Left lobe of liver (tissue), 2 donors: ENCODE measurements at places on chromosomes 4 and X. TPM values are rescaled to one million over a fixed set of nuclear protein-coding genes. Genes with fewer than 3 reads are reported as not detected.

SUPT20HL1 gene
- not detected for total RNA-seq

- DNase-seq: no peak
These were observed 16.0 kb upstream of the SH3RF1 start for GRCh38 chr4:169286562-169287301.

GRCh38 chr4:2393353-2394270 is 24.8 kb downstream of the ZFYVE28 start:
- no peak for DNase-seq

DNA sequence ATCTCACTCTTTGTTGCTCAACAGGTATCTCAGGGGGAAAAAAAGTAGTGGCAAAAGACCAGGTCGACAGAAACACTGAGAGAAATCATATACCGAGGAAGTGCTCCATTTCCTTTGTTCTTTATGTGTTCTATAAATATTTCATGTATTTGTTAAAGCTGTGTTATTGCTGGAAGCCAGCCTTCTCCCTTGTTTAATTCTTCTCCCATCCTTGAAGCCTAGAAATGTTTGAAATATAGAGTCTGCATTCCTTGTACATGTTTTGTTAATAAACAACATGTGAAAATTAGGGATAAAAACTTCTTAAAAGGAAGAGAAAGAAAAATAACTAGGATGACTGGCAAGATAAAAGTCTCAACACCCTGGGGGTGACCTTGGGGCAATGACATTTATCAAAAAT is 186.2 kb downstream of the ANKRD50 start:
- no peak for DNase-seq

NHSL2 gene
- total RNA-seq: 1.3 TPM

DNA sequence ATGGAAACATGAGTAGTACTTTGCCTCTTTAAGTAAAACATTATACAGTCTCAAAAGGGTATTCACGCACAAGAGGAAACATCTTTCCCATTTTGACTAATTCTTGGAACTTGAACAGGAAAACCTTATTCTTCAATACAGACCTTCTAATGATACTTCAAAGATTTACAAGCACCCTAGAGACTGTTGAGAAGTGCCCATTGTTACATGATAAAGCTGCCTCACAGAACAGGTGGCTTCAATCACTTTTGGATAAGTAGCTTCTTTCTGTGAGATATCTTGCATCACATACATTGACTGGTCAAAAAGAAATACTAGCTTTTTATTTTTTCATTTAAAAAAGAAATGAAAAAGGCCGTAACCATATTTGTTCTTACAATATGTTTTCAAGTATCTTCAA is 219.4 kb downstream of the EPHA5 start:
- DNase-seq: no peak

DNA sequence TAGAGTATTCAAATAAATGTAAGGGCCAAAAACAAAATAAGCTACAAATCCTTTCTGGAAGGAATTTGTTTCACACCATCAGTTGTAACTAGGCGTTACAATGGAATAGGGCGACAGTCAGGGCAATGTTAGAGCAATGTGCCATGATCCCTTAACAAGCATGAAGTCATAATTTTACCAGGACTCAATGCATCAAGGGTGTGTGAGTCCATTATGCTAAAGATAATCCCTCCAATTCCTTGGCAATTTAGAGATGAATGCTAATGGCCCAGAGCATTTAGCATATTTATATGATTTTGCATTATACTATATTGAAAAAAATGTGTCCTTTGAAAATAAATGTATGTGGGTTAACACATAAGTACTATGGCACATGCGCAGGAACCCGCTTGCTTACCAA is 73.1 kb downstream of the GRIA2 start:
- DNase-seq: no peak

DNA sequence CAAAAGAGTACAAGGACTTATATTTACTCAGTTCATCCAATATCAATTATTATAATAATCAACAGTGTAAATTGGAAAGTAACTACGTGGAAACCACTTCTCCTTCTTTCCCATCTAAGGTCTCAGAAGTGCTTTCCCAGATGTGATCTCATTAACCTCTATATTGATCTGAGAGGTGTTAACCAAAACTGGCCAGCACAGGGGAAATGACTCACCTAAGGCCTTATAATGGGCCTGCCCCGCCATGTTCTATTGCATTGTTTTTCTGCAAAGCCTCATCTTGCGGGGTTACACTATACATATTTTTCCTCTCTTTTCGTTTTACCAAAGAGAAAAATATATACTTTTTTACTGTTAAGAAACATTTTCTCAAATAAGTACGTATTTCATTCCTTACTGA is 20.5 kb downstream of the RAB40A start:
- no peak for DNase-seq

GRIA3 gene
- 3.1 TPM for total RNA-seq

DNA sequence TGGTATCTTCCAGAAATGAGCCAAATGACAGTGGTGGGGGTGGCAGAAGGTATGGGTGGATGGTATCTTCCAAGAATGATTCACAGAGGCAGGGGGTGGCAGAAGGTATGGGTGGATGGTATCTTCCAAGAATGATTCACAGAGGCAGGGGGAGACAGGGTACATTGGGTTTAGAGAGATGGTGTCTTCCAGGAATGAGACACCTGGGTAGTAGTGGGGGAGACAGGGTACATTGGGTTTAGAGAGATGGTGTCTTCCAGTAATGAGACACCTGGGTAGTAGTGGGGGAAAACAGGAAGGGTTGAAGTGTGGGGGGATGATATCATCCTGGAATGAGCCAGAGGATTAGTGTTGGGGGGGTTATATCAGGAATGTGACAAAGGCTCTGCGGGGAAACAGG is 62.0 kb downstream of the MAOA start:
- DNase-seq: no peak

- no peak for DNase-seq
These were observed 185.9 kb downstream of the SMIM20 start for GRCh38 chr4:26099967-26100366.

FAM184B gene
- total RNA-seq: not detected

RUFY3 gene
- total RNA-seq: 30.1 TPM

- DNase-seq: no peak
These were observed 791.3 kb downstream of the RAB28 start for GRCh38 chr4:12692815-12693214.

- DNase-seq: no peak
These were observed 233.9 kb downstream of the CHIC2 start for GRCh38 chr4:53830511-53830910.

PCDH10 gene
- not detected for total RNA-seq
